ENCODE measurements at places on chromosomes 4 and X. TPM values are rescaled to one million over a fixed set of nuclear protein-coding genes. Genes with fewer than 3 reads are reported as not detected.

- DNase-seq: no peak
Observed at GRCh38 chr4:4358093-4358854, 28.6 kb upstream of the NSG1 start.

DNA sequence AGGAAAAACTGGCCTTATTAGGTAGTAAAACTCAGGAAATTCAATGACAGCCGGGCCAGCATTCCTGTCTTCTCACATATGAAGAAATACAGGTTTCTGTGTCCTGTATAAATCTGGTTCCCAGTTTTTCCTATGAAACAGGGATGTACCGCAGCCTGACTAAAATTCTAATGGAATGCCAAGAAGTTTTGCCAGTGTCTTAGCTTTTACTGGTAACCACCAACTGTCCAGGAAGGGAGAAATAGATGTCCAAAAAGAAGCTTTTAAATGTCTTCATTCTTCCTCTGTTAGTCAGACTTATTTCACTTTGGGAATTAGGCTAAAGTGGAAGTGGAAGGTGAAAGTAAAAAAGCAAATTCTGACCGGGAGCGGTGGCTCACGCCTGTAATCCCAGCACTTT lies 108.0 kb upstream of the TBL1X start:
- no peak for DNase-seq

The PPEF2 gene
- not detected for total RNA-seq

DNA sequence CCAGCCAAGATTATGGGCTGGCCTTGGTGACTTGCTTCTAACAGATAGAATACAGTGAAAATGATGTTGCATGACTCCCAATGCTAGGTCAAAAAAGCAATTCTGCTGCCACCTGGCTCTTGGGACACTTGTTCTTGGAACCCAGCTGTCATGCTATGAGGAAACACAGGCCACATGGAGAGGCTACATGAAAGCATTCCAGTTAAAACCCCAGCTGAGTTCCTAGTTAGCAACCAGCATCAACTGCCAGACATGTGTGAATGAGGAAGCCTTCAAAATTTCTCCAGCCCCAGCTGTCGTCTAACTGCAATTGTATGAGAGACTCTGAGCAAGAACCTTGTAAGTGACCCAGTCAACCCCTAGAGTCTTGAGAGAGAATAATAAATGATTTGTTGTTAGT lies 105.2 kb upstream of the FGF16 start:
- DNase-seq: no peak

The CSAG2 gene
- not detected for total RNA-seq

The NEIL3 gene
- 0.51 TPM for total RNA-seq

The CT83 gene
- total RNA-seq: 5.6 TPM

DNA sequence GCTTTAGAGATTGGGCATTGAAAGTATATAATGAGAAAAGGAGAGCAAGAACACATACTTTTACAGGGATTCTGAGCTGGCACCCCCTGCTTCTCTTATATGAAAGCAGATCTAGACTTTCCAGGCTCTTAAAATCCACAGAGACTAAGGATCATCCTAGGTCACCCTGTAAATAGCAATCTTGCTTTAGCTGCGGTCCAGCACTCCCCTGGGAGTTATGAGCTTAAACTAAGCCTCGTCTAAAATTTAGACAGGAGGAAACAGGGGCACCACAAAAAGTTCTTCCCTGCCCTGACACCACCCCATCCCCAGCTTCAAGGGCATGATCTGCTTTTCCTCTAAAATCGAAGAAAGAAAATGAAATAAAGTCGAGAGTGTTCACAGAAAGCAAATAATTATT lies 143.3 kb upstream of the KCNIP4 start:
- DNase-seq: no peak

DNA sequence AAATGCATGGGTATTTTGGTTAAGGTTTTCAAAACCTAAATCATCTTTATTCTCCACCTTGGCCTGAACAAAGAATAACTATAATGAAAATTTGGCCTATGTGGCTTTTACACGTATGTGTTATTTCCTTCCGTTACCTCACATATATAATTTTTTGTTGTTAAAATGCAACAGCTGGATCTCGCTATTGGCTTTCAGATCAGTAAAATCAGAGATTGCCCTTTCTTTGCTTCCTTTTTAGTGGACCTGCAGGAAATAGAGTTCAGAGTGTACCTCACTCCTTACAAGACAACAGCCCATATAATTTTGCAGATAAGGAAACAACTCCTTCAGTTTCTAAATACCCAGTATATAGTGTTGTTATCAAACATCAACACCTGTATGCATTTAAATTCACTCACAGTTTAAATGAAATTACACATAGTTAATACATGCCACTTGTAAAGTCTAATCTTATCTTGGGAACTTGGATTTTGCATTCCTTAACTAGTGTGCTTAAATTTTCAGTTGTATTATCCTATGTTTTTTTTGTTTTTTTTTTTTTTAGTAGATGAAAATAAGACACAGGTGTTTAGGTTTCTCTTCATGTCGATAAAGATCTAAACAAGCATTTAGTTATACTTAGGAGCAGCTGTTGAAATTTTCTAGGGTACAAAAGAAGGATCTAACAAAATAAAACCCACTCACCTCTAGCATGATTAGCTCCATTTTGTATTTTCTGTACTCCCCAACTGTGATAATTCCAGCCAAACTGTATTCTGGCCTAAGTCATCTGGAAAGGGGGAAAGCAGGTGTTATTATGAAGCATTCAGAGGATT lies 96.2 kb upstream of the SPRY1 start:
- DNase-seq: no peak

All from prostate gland (tissue), 2 donors.